CD4-positive, alpha-beta T cell treated with Interleukin-4 for 4 hours (primary cell): ENCODE measurements at places on chromosomes 1 and 21.

- no peak for DNase-seq
Measured at GRCh38 chr21:41778930-41779600, 12.2 kb upstream of the RIPK4 start.

- DNase-seq, result no peak
Measured at GRCh38 chr21:45866551-45866950, 115.0 kb upstream of the COL6A1 start.

- no peak for DNase-seq
Measured at GRCh38 chr1:204562075-204562990, 46.1 kb downstream of the MDM4 start.

- no peak for DNase-seq
Measured at GRCh38 chr1:18491168-18491567, 10.4 kb downstream of the KLHDC7A start.

- no peak for DNase-seq
Measured at GRCh38 chr1:77925518-77925917, 37.1 kb downstream of the NEXN start.

- no peak for DNase-seq
Measured at GRCh38 chr1:3918966-3919611, 19.0 kb upstream of the C1orf174 start.
